ENCODE measurements at places on chromosomes 2 and 18. TPM values are rescaled to one million over a fixed set of nuclear protein-coding genes. Genes with fewer than 3 reads are reported as not detected.

- peak; percentile 51 for DNase-seq
Measured at GRCh38 chr2:205024822-205025518, 479.7 kb downstream of the PARD3B start.

- peak; percentile 17 for DNase-seq
Measured at GRCh38 chr18:61466736-61467135, 133.5 kb downstream of the CDH20 start.

- peak; percentile 63 for DNase-seq
Measured at GRCh38 chr2:120606931-120607330, 128.7 kb upstream of the GLI2 start.

DNA sequence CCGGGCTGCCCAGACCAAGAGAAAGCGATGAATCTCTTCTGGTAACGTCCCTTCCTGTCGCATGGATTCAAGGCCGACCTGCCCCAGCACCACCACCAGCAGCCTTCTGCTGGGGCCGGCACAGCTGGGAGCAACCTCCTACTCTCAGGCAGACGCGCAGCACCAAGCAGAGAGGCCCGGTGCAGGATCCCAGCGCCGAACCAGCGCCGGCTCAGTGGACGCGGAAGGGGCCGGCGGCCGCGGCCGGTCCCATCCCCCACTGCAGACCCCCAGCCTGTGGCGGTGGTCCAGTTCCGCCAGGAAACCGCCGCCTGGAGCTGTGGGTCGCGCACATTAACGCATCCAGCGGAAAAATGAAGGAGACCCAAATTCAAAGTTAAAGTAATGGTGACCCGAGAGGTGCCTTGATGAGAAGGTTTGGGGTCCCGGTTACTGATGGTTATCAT, 525 bp upstream of the MAL start:
- DNase-seq: no peak

DNA sequence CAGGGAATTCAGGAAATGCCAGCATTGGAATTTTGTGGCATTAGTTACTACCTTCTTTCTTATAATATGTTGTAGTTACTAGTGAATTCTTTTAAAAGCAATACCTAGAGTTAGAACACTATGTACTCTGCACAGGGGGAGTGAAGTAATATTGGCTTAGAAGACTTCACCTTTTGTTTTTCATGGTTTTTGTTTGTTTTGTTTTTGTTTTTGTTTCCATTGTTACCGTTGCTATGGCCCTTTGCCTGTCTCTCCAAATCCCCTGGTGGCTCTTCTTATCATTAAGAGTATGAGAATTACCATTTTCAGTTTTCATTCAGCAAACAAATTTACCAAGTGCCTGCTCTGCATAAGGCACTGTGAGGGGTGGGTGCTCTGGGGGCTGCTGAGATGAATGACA, 160.1 kb downstream of the HAUS1 start:
- DNase-seq: no peak

GRCh38 chr2:196925768-196926561, 542 bp downstream of the PGAP1 start:
- peak; percentile 37 for DNase-seq

GRCh38 chr2:71560638-71561011, 107.3 kb downstream of the DYSF start:
- no peak for DNase-seq

DNA sequence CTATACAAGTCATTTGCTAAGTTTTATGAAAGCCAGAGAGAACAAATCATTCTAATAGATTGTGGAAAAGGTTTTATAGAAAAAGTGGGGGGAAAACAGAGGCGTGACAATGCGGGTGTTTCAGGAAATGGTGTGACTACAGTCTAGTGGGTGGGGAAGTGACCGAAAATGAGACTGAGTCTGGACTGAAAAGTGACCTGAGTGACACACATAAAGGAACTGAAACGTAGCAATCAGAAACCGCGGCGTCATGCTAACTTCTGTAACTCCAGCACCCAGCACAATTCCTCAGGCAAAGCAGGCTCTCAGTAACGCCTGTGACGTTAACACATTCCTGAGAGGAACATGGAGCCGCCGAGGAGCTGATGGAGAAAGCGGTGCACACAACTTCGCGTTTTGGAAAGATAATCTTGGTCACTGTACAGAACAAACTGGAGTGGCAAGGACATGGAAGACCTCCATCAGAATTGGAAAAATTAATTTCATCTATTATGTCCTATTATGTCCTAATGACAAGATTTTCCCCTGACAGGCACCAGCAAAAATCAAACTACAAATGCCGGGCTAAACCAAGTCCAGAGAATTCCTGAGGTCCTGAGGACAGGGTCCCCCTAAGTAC, 1.4 kb upstream of the CD226 start:
- peak; percentile 64 for DNase-seq

- peak; percentile 95 for DNase-seq
Measured at GRCh38 chr2:31233741-31234682, at the start of gene EHD3. Gene EHD3 (plus strand): TSS chr2:31234152. CDS start chr2:31234622, 470 bp downstream.

PAX8 gene
- total RNA-seq: not detected

DNA sequence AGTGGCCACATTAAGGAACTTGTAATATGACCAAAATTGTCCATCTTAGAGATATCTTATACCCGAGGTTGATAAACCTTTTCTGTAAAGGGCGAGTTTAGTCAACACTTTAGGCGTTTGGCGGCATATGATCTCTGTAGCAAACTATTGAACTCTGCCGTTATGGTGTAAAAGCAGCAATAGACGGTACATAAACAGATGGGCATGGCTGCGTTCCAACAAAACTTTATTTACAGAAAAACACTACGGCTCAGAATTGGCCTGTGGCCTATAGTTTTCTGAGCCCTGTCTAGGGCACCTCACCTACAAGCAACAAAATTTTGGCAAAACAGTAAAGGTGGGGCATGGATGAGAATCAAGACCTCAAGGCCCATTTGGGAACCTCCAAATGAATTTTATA, 121.9 kb upstream of the HAAO start:
- DNase-seq: no peak

GRCh38 chr2:7758073-7758759, 841.0 kb downstream of the RNF144A start:
- DNase-seq: no peak

DNA sequence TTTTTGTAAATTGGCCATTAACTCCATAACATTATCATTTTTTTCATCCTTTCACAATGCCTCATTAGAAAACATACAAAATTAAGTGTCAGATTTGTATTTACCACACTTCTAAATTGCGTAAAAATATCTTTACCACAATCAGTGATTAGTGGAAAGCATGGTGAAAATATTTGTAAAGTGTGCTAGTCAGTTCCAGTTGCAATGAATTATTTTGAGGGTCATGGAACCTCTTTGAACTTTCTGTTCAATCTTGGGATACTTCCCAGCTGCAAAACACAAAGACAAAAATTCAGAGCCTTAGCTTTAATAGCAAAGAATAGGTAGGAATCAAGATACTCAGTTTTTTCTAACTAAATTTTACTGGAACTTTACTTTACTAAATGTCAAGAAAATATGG, 4.0 kb upstream of the COL3A1 start:
- DNase-seq: no peak

- DNase-seq: no peak
Measured at GRCh38 chr2:120620025-120620793, 115.5 kb upstream of the GLI2 start.

DNA sequence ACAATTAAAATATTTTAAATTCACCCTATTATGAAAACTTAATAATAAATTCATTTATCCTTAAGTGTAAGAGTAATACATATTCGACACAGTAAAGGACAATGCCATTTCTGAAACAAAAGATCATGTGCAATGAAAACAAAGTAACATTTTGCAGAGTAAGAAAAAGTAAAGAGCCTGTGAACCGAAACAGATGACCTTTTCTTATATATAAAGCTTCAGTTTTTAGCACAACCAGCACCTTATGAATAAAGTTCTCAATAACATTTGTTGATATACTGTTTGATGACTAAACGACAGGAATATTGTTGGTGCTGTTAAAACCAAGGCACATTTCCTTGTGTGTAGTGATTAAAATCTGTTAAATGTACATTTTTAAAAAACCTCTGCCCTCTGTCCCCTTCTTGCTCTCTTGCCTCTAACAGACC, 1.5 kb downstream of the PELI1 start:
- DNase-seq: no peak

GRCh38 chr18:62525608-62526007, 2.8 kb downstream of the ZCCHC2 start:
- DNase-seq: no peak

All from right cardiac atrium (tissue), 5 donors.